CD4-positive, alpha-beta T cell treated with Interleukin-6 for 4 hours (primary cell): ENCODE measurements at places on chromosomes 11 and 22.

DNA sequence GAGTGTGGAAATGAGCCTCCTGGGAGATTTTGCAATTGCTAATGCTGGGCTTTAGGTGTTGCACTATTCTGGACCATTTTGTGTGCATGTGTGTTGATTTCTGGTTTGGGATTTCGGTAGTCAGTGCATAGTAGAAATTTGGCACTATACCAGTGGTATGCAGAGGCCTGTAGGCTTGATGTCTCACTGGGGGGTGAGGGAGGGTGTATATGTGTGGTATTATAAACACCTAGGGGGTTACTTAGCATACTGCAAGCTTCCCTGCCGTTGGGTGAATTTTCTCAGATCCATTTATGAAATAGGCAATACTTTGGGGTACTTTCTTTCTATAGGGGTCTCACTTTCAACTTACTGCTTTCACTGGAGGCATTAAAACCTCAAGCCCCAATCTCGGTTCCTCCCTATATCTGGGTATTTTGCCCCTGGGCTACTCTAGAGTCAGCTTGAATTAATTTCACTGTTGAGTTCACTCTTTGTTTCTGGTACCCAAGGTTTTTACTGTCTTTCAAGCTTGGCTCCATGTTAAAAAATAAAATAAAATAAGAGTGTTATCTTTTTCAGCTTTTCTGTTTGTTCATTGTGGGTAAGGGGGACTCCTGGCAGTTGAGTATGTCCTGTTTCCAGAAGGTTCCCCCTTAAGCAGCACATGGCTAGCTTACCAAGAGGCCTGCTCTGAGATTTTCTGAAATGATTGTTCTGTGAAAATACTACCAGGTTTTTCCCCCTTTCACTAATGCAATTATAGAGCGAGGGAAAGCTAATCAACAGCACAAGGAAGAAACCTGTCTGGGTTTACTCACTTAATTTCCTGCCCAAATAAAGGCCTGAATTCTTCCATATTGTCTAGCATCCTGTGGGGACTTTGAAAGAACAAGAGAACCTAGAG, 45.8 kb downstream of the PPFIBP2 start:
- no peak for DNase-seq

- DNase-seq = no peak
Measured at GRCh38 chr22:44426981-44427380, 71.1 kb downstream of the RTL6 start.

- DNase-seq = no peak
Measured at GRCh38 chr11:38543986-38544385, 1946.0 kb upstream of the RAG2 start.

GRCh38 chr11:13438291-13438690, 24.7 kb downstream of the BTBD10 start:
- DNase-seq = no peak
